ENCODE measurements at places on chromosomes 1 and 21. TPM values are rescaled to one million over a fixed set of nuclear protein-coding genes. Genes with fewer than 3 reads are reported as not detected.

The GJC2 gene
- 0.61 TPM for total RNA-seq

The LCK gene
- total RNA-seq: 22.3 TPM

The TMEM51 gene
- 0.30 TPM for total RNA-seq

The SLC2A5 gene
- total RNA-seq: 29.5 TPM

The CELA3A gene
- not detected for total RNA-seq

The SNRPE gene
- total RNA-seq: 56.0 TPM

The RIPK4 gene
- total RNA-seq: not detected

The RNU1-3 gene
- total RNA-seq: 4,541 TPM

The DDR2 gene
- total RNA-seq: 0.12 TPM

The GDAP2 gene
- 41.5 TPM for total RNA-seq

The GFI1 gene
- total RNA-seq: 0.68 TPM

The GJA8 gene
- not detected for total RNA-seq

The KCNT2 gene
- not detected for total RNA-seq

DNA sequence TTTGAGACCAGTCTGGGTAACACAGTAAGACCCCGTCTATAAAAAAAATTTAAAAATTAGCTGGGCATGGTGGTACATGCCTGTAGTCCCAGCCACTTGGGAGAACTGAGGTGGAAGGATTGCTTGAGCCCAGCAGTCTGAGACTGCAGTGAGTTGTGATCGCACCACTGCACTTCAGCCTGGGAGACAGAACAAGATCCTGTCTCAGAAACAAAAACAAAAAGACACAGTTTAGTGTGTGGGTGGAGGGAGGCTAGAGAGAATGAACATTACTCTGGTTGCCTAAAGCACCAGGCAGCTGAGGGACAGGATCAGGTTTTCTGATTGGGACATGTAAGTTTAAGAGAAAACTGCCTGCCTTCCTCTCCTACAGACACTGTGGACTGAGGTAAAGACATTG is 42.3 kb downstream of the VAMP4 start:
- DNase-seq: no peak

- no peak for DNase-seq
These were observed 144.6 kb downstream of the PGBD5 start for GRCh38 chr1:230281556-230281955.

DNA sequence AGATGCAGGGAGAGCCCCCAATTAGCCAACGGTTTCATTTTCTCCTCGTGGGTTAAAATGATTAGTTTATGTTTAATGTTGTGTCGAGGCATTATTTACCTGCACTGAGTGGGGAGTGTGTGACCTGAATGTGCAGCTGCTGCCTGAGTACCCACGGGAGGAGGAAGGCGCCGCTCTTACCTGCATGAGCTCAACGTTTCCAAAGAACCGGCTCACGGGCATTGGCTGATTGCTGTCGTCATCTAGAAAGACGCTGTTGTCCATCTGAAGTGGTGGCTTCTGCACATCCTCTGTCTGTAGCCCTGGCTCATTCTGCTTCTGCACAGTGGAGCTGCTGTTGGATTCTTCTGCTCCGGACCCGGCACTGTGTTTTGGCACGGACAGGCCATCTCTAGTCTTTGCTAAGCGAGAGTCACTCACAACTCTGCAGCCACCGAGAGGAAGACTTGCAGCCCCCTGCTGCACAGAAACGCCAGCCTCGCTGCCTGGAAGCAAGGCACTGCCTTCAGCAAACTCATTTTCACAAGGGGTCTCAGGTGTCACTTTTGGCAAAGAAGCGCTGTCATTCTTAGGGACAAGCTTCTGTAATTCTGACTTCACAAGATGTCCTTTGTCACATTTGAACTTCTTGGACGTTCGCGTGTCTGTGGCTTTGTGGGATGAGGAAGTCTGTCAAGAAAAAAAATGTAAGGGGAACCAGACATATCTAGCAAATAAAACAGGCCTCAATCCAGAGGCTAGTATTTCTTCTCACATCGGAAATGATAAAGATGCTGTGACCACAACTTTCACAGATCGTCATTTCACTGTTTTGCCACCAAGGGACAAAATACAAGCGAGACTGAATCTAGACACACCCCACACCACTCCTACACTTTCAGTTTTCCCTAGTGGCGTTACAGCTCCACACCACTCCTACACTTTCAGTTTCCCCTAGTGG is 9.4 kb downstream of the C1orf174 start:
- DNase-seq: no peak

DNA sequence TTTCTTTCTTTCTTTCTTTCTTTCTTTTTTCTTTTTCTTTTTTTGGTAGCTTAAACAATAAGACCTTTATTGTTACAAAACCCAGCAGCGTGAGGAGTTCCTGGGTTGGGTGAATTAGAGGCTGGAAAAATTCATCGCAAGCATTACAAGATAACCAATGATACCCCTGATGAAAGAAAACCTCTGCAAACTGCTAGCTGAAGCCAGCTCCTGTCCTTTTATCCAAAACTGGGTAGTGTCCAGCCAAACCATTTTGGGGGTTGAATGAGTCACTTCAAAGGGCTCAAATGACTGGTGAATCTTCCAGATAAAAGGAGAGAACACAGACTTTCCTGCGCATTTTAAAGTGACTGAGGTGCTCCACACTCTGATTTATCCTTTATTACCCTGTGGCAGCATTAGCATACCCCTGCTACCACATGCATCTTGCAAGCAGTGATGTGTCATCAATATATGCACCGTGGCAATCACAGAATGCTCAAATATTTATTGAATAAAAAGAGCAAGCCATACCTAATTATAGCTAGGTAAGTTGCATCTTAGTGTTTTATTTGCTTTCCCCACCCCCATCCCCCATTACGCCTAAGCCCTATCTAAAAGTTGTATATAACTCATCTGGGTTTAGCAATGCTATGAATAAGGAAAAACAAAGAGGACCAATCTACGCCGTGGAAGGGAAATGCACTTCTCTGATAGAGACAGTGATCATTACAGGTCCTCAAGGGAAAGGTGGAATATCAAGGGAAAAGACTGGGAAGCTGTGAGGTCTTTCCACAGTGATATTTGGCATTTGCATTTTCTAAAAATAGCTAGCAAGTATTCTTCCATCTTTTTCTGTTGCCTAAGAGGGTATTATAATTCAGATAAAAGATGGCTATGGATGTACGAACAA is 32.4 kb upstream of the CEP350 start:
- no peak for DNase-seq

- no peak for DNase-seq
These were observed 638 bp upstream of the TUFT1 start for GRCh38 chr1:151539321-151540020.

DNA sequence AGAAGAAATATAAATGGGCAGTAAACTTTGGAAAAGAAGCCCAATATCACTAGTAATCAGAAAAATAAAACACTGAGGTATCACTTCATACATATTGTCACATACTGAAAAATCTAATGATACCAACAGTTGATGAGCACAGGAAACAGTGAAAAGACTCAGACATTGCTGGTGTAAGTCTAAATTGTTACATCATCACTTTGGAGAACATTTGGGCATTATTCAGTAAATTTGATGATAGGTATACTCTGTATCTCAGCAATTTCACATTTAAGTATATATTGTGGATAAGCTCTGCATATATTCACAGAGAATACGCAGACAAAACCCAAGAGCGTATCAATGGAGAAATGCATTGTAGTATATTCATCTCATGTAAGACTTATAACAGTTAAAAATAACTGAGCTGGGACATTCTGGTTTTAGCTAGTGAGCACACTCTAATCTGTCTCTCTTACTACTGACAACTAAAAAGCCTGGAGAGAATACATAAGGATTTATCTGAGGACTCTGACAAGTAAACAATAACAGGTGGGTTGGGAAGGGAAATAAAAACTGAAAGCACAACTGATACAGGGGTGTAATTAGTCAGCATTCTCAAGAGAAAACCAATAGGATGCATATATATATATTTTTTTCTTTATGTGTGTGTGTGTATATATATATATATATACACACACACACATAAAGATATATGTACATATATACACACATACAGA is 212.7 kb upstream of the JUN start:
- no peak for DNase-seq

DNA sequence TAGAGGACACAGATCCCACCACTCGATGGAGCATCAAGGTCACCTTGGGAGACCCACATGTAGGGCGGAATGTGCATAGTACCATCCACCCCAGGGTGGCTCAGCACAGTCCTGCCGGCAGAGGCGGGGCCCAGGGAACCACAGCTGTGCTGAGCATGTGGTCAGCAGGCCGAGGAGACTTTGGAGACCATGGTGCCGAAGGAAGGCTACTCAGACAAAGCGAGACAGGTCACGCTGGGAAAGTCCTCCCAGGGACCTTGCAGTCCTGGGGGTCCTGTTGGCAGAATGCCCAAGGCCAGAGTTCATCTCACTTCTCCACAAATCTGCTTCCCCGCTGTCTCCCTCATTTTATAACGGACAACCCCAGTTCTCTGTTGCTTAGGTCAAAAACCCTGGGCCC is 22.5 kb downstream of the WNT3A start:
- no peak for DNase-seq

DNA sequence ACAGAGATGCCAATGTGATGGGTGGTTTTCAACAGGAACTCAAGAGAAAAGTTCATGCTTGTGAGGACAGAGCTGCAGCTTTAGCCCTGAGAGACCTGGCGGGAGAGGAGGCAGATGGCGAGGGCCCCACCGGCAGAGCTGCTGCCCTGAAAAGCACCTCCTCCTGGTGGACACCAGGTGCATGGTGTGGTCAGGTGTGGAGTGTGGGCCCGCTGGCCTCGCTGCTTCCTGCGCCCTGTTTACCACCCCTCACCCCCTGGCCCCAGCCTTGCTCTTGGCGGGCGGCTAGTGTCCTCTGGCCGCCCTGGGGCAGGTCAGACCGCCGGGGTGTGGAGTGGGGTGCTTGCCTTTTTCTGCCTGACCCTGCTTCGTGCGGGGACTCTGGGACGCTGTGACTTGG is 42.8 kb downstream of the PRKCZ start:
- DNase-seq: no peak

DNA sequence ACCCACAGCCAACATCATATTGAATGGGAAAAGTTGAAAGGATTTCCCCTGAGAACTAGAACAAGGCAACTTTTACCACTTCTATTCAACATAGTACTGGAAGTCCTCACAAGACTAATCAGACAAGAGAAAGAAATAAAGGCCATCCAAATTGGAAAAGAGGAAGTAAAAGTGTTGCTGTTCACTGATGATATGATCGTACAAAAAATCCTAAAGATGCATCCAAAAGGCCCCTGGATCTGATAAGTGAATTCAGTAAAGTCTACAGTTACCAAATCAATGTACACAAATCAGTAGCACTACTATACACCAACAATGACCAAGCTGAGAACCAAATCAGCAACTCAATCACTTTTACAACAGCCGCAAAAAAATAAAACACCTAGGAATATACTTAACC is 28.3 kb downstream of the RAB3GAP2 start:
- no peak for DNase-seq

DNA sequence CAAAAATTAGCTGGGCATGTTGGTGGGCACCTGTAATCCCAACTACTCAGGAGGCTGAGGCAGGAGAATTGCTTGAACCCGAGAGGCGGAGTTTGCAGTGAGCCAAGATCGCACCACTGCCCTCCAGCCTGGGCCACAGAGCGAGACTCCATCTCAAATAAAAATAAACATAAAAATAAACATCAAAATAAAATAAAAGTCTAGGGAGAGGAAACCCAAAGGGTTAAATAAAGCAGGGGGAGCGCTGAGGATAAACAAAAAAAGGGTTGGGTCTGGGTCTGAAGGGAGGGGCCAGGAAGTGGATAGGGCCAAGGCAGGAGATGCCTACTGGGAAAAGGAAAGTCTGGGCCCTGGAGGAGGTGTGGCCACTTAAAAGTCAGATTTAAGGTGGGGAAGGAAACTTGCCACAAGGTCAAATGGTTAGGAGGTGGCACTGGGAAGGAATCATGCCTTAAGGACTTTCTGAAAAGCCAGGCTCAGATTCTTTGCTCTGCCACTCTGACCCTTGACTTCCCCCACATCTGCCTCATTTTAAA is 150.0 kb downstream of the ADSS2 start:
- DNase-seq: no peak

- no peak for DNase-seq
These were observed 184.1 kb upstream of the DUSP10 start for GRCh38 chr1:221925947-221926346.

DNA sequence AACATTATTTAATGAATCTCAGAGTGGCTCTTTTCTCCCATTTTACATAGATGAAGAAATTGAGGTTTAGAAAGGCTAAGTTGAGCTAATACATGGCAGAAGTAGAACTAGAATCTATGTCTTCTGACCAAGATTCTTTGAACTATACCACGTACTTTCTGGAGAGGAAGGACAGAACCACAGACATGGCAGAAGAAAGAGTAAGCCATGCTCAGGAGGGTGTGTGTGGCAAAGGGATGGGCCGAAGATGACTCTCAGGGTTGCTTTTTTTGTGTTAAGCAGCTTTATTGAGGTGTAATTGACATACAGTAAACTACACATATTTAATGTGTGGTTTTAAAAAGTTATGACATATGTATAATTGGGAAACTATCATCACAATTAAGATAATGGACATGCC is 69.5 kb downstream of the PEX14 start:
- no peak for DNase-seq

- no peak for DNase-seq
These were observed 39.4 kb downstream of the IGFN1 start for GRCh38 chr1:201229771-201230635.

GRCh38 chr1:113809670-113810602 is 2.3 kb downstream of the RSBN1 start:
- no peak for DNase-seq

DNA sequence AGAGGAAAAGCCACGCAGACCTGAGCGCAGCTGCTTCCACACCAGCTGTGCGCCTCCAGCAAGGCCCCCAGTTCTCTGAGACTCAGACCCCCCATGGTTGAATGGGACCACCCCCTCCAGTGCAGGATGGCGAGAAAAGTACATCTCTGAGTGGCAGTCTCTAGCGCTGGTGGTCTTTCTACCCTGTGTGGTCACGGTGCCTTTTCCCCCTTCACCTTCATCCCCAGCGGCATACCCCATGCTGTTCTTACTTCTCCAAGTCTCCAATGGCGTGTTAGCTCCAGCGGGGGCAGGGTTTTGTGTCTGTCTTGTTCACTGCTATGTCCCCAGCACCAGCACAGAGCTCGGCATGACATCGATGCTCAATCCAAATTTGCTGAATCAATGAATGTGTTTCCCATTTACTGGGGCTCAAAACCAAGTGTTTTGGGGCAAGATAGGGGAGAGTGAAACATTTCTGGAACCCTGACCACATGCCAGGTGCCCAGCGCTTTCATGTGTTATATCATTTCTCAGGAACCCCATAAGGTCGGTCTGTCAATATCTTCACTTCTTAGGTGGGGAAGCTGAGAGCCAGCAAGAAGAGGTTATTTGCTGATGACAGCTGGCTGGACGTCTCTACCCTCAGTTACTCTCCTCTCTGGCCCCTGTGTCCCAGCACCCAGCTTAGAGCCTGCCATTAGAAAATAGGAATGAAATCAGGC is 959 bp upstream of the SDC3 start:
- DNase-seq: peak; percentile 33

Measured in B cell (primary cell).